ENCODE measurements at places on chromosomes 11 and 22.

DNA sequence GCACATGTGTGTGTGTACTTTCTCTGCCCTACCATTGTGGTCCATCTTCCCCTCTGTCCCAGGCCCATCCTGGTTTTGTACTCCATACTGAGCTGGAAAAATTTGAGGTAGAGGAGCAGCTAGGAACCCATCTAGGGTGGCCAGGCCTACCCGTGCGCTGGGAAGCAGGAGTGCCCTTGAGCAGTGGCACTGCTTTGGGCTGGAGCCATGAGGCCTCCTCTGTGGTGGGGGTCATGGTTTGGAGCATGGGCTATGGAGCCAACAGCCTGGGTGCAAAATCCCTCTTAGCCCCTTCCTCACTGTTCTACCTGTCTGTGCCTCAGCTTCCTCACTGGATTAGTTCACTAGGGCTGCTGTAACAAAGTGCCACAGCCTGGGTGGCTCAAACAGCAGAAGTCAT lies 21.9 kb upstream of the ALG8 start:
- DNase-seq, result no peak

GRCh38 chr11:104136861-104137260 lies 27.1 kb downstream of the PDGFD start:
- DNase-seq, result no peak

- peak; percentile 77 for DNase-seq
Observed at GRCh38 chr11:123429336-123429735, 733 bp upstream of the GRAMD1B start.

- DNase-seq, result no peak
Observed at GRCh38 chr11:8067929-8068575, 13.0 kb upstream of the TUB start.

GRCh38 chr11:15146271-15147003 lies 31.7 kb downstream of the INSC start:
- DNase-seq, result no peak

GRCh38 chr22:40826984-40827741 lies 8.0 kb upstream of the SLC25A17 start:
- no peak for DNase-seq

- DNase-seq, result no peak
Observed at GRCh38 chr11:122241566-122241965, 125.6 kb upstream of the BLID start.

DNA sequence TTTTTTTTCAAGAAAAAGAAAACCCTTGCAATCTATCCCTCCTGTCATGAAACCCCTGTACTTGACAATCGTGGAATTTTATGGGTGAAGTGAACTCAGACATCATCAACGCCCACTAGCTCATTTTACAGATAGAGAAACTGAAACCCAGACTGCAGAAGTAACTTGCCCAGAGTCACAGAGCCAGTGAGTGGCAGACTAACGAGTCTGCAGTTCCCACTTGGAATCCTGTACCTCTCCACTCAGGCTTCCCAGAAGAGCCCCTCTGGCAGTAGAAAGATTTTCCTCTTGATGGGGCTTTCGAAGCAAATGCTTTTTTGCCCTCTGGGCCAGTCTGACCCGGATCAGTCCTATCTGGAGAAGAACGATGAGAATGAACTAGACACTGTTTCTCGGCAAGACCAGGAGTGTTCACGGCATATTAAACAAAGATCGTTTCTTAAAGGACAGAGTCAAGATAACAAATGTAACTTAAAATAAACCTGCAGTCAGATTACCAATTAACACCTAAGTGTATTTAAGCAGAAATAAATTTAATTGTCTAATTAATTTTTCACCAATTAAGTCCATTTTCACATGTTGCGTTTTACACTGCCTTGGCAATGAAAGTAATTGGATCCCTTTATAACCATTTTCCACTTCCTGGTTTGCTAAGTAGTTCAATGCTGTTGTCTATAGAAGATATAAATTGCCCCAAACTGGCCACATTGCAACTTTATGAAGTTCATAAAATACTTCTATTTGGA lies 61.3 kb upstream of the CREB3L1 start:
- DNase-seq, result no peak

- DNase-seq, result no peak
Observed at GRCh38 chr11:62552485-62553079, 6.0 kb upstream of the AHNAK start.

DNA sequence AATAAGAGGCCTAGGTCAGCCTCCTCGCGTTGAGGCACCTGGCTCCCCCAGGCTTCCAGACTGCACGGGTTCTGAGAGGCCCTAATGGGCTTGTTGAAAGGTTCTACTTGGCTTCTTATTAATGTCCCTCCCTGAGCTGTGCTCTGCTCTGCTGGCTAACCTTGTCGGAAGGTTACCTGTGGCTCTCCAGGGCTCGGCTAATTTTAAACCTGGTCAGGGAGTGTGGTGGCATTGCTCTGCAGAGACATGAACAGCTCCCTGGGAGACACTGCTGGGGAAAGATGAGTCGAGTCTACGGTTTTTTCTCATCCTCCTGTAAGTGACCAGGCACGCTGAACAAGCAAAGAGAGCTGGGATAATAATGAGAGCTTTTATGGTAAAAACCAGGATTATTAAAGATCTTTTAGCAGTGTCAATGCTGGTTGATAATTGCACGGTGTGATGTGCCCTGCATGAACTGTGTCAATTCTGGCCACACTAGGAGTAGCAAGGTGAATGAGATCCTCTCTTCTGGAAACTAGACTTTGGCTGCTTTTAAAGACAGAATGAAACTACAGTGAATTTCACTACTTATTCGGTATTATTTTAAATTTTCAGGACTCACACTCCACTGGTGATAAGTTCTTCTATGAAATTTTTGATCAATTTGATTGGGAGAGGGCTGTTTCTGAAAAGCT lies 70.7 kb downstream of the TEAD1 start:
- DNase-seq, result no peak
